CD4-positive, alpha-beta T cell treated with Interleukin-4 for 4 hours (primary cell): ENCODE measurements at places on chromosomes 7 and 10.

DNA sequence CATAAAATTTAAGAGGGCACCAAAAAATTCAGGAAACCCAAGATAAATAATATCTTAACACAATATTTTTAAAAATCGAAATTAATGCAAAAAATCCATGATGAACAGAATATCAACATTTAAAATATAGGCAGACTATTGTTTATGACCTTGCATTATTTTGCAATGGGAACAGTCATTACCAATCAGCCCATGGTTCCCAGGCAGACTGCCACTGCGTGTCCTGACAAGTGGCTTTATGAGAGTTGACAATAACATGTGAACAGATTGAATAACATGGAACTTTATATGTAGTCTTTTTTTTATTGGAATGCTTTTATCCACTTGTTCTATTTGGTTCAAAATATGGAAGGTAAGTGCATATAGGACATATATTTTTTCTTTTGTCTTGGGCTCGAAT, 3.1 kb upstream of the AVPI1 start:
- no peak for DNase-seq

GRCh38 chr7:149884016-149884415, 10.2 kb downstream of the ATP6V0E2 start:
- DNase-seq, result no peak

DNA sequence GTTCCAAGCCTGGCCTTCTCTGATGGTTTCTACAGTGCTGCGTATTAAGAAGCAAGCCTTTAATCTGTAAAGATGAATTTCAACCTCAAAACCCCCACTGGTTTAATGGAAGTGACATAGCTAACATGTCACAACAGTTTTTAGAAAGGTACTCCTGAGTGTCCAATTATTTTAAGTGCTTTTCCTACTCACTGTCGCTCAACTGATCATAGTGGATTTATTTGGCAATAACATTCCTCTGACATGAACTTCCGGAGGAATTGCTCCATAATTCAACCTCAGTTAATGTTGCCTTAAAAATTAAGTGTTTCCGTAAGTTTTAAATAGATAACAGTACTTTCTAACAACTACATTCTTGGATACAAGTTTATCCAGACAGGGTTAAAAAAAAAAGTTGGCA, 57.5 kb downstream of the AGMO start:
- DNase-seq, result no peak

- no peak for DNase-seq
These were observed 8.2 kb upstream of the LRRC18 start for GRCh38 chr10:48947690-48948469.

DNA sequence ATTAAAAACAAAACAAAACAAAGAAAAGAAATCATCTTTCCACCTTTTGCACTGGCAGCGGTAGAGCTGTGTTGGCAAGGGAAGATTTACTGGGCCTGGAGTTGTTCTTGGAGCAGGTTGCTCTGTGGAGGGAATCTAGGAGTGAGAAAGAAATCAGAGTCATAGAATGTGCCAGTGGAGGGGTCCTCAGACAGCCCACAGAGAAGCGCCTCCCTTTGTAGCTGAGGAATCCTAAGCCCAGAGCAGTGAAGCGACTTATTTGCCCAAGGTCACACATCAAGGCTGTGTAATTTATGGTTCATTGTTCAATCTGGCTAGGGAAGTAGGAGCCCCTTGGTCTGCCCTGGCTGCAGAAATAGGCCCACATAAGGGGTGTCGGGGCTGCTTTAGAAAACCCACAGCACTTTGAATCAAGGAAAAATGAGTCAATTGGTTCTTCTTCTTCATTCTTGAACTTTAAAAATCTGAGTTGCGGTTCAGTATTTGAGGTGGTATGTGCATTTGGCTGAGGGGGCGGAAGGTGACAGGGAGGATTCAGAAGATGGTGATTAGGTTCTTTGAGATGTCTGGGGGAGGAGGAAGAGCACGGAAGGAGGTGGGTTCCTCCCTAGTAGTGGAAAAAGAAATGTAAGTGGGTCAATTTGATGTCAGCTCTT, 253.7 kb downstream of the PTEN start:
- DNase-seq, result no peak

DNA sequence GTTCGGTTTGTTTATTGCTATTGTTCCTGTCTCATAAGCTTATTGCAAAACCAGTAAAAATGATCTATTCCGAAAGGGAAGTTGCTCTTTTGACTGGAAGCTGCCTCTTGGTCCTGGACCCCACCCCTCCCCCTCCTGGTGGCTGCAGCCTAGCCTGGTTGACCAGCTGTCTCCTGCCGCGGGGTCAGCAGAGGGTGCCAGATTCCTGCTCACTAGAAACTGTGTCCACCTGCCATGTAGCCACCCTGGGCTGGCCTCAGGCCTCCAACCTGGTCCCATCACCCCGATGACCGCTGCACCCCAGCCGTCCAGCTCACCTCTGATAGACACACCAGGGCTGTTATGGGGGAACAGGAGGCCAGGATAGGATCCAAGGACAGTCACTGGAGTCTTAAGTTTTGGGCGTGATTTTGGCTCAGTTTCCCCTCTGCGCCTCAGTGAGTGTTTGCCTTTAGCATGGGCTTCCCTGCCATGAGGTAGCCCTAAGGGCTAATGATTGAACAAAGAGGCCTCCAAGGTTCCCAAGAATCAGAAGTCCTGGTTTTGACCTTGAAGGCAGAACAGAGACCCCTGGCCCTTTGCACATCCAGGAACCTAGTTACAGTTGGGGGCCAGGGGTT, 32.9 kb upstream of the SLF2 start:
- no peak for DNase-seq

DNA sequence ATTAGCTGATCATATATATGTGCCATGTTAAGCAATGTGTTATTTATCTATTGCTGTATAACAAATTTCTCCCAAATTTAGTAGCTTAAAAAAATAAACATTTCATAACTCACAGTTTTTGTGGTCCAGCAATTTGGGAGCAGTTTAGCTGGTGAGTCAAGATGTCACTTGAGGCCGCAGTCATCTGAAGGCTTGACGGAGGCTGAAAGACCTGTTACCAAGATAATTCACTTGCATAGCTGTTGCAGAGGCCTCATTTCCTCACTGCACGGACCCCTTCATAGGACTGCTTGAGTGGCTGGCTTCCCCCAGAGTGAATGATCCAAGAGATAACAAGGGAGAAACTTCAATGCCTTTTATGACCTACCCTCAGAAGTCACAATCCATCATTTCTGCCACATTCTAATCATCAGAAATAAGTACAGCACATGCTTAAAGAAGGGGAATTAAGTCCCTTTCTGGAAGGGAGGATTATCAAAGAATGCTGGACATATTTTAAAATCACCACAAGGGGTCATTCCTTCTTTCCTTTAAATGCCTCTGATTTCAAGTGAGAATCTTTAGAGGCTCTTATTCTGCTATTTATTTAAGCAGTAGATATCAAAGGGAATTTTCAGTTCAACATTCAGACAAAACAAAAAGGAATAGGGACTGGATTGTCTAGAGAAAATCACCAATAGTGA, 10.5 kb upstream of the SRPK2 start:
- DNase-seq, result no peak

- DNase-seq, result no peak
These were observed 41.8 kb downstream of the SPDYE5 start for GRCh38 chr7:75533926-75534325.
